ENCODE measurements at places on chromosomes 11 and 22.
A peak's percentile ranks its signal among the peaks of the same experiment; 100 is the strongest.

DNA sequence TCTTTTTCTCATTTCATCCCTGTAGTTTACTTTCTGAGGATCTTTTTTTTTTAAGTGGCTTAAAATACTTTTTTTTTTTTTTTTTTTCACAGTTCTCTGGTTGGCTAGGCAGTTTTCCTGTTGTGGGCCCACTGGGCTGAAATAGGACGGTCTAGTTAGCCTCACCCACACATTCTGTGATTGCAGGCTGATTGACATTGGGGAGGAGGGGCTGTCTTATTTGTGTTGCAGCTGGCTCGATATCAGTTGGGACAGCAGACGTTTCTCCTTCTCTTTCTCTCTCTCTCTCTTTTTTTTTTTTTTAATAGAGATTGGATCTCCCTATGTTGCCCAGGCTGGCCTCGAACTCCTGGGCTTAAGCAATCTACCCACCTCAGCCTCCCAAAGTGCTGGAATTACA lies 6.9 kb downstream of the BCR start:
- DNase-seq: no peak

DNA sequence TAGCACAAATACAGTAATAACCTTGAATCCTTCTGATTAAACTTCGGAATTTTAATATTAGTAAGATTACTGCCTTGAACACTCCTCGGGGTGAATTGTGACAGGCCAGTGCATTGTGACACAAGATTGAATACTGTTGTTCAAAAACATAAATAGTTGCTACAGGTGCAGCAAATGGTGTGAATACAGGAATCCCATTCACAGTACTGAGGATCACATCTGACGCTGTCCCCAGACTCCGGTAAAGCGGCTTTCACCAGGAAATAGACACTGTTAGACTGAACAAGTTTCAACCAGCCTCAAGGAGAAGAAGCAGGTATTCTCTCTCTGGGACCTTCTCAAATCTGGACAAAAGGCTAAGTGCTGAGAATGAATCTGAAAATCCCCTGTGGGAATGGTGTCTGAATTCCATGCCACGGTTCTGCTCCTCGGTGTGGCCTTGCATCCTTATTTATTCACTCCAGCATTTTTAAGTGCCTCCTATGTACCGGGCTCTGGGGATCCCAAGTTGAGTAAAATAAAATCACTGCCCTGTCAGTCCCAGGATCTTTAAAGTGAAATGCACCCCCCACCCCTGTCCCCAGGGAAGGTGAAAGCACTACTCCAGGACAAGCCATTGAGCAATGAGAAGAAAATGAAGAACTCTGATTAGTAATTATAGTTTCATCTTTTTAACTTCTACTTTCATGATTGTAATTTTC lies 3.4 kb downstream of the LGR4 start:
- no peak for DNase-seq

GRCh38 chr22:41768430-41768829 lies 32.0 kb upstream of the CCDC134 start:
- DNase-seq: peak; percentile 46

DNA sequence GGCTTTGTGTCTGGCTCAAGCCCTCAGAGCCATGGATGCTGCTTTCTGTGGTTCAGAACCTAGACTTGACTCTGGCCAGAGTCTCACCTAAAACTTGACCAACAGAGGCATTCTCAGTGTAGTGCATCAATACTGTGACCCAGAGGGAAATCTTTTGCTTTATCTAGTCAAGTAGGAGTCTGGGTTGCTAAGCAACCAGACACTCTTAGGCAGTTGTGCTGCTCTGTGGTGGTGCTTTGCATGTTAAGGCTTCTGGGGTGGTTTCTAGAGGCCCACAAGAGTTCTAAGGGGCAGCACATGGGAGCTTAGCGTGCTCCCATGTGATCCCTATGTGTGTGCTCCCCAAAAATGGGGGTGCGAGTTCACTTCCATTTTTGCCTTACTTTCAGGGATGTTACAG lies 224.6 kb upstream of the PLET1 start:
- no peak for DNase-seq

GRCh38 chr11:88535916-88536547 lies 198.5 kb upstream of the CTSC start:
- peak; percentile 97 for DNase-seq

DNA sequence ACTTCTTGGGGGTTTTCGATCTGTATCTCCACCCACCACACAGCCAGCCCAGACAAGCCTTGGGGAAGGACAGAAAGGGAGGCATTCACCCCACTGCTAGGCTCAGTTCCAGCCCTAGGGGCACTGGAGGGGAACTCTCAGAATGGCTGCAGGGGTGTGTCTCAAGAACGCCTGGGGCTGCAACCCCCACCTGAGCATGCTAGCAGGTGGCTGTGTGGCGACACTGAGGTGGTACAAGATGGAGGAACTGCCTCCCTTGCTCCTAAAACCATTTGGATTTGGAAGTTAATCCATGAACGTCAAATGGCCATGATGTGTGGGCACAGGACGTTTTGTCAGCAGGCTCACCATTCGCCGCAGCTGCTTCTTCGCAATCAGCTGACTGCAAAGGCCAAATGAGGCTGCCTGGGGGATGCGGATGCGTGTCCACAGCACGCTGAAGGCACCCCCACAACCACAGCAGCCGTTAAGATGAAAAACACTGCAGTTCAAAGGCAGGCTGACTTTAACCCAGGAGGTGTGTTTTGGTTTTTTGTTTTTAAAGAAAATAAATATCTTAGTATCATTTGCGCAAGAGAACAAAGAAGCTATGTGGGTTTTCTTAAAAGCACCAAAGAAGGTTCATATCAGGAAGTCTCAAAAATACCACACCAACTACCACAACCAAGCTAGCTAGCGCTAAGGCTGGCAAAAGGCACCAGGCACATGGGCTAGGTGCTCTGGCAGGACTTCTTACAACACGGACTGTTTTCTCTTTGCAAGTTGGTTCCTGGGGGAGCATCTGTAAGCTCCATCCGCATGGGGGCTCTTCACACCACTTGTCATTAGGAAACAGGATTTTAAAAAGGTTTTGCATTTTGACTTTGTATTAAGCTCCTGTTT lies 22.2 kb upstream of the NAP1L4 start:
- DNase-seq: no peak

DNA sequence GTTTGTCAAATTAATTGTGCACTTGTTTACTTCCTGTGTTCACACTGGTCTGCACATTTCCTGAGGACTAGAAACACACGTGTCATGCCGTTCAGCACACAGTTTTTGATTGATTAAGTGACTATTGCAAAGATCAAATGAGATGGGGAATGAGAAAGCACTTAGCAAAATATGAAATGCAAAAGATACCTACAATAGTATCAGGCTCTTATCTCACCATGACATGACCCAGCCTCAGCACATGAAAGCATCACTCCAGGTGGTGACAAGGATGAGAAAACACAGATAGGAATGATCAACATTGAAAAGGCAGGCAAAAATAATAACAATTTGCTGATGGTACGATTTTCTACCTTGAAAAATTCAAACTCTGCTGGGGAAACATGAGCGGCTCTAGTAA lies 42.1 kb upstream of the TP53I11 start:
- no peak for DNase-seq

- DNase-seq: no peak
These were observed 607.3 kb upstream of the CADM1 start for GRCh38 chr11:116111546-116111945.

GRCh38 chr11:1007279-1007678 lies 29.2 kb downstream of the MUC6 start:
- no peak for DNase-seq

DNA sequence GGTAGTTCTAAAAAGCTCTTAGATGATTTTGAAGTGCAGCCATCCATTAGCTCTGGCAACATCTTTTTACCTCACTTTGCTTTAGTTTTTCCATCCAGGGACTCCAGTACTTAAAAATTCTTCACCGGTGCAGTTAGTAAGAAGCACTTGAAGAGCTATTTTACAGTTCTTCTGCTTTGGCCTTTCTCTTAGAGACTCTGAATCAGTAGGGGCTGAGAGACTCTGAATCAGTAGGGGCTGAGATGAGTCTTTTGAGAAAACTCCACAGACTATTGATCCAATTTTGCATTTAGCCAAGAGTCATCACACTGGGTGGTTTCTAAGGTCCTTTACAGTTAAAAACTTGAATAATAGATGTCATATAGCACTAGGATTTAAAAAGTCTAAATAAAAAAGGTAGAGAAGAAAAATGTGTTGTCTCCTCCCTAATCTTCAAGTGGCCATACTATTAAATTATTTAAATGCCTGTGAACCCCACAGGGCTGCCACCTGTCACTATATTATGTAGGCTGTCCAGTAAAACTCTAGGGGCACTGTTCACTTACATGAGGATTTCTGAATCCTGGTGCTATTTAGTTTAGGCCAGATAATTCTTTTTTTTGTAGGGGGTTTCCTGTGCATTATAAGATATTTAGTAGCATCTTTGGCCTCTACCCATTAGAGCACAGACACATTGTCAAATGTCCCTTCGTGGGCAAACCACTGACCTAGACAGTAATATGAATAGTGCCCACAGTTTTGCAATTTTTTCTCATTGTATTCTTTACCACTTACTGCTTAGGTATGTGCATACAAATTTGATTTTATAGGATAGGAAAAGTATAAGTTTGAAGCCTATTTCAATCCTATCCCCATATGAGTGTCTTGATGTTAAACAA lies 26.3 kb upstream of the HIKESHI start:
- DNase-seq: no peak

DNA sequence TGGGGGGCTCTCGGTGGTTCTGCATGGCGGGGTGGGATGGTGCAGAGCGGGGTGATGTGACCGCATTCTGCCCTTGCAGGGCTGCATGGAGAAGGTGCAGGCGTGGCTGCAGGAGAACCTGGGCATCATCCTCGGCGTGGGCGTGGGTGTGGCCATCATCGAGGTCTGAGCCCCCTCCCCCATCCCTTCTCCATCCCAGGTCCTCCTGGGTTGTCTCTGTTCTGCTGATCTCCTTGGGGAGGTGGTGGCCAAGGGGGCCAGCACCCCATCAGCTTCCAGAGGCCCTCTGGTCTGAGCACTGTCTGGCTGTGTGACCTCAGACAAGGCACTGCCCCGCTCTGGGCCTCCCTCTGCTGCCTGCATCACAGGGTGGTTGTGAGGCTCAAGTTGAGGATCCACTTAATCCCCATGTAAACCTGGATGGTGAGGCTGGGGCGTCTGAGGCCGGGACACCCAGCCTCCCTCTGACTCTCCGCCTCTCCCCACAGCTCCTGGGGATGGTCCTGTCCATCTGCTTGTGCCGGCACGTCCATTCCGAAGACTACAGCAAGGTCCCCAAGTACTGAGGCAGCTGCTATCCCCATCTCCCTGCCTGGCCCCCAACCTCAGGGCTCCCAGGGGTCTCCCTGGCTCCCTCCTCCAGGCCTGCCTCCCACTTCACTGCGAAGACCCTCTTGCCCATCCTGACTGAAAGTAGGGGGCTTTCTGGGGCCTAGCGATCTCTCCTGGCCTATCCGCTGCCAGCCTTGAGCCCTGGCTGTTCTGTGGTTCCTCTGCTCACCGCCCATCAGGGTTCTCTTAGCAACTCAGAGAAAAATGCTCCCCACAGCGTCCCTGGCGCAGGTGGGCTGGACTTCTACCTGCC lies 53.3 kb downstream of the CD82 start:
- DNase-seq: no peak

DNA sequence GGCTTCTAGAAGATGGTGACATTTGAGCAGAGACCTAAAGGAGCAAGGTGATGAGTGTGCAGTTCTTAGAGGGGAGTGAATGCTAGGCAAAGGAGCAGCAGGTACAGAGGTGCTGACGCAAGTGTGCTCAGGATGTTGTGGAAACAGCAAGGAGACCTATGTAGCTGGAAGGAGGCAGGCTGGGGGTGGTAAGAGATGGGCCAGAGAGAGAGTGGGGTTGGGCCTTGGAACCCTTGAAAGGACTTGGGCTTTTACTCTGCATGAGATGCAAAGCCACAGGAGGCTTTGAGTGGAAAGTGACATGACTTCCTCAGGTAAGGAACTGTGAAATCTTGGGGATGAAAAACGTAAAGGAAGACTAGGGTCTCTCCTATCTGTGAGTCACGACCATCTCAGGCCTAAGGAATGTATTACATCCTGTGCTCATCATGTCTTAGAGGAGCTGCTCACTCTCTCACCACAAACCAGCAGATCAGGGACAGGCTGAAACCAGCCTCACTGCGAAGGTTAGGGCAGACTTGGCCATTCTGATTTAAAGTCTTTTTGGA lies 65.4 kb downstream of the MICAL2 start:
- DNase-seq: peak; percentile 85

- no peak for DNase-seq
These were observed 84.1 kb downstream of the DDX10 start for GRCh38 chr11:108748968-108749367.

Measured in RKO (cell line).